ENCODE measurements at places on chromosomes 1 and 21. TPM values are rescaled to one million over a fixed set of nuclear protein-coding genes. Genes with fewer than 3 reads are reported as not detected.

GRCh38 chr21:34790834-34791233, 122.0 kb downstream of the CLIC6 start:
- no peak for DNase-seq
- H3K4me1 ChIP-seq = no peaks in the 10 kb centered on the region
- no peaks in the 10 kb centered on the region for H3K36me3 ChIP-seq
- no peak overlapping the region for H3K27ac ChIP-seq
- no peak overlapping the region for H3K4me3 ChIP-seq

Gene PDZK1IP1
- total RNA-seq = 0.83 TPM

GRCh38 chr1:108829498-108829916, 27.4 kb downstream of the AKNAD1 start:
- peak overlapping the region; percentile 13 for H3K27ac ChIP-seq
- DNase-seq = no peak
- no peak overlapping the region for H3K4me3 ChIP-seq
- H3K4me1 ChIP-seq = peaks cover 15% of the 10 kb centered on the region
- no peaks in the 10 kb centered on the region for H3K27me3 ChIP-seq
- H3K36me3 ChIP-seq = no peaks in the 10 kb centered on the region

GRCh38 chr1:17955302-17956285, 152.0 kb upstream of the IGSF21 start:
- H3K36me3 ChIP-seq = no peaks in the 10 kb centered on the region
- H3K4me3 ChIP-seq = no peak overlapping the region
- H3K4me1 ChIP-seq = no peaks in the 10 kb centered on the region
- no peak overlapping the region for H3K27ac ChIP-seq
- no peak for DNase-seq

GRCh38 chr1:2591581-2592261, 5.1 kb downstream of the PRXL2B start:
- no peaks in the 10 kb centered on the region for H3K36me3 ChIP-seq
- no peak overlapping the region for H3K27ac ChIP-seq
- peaks cover 25% of the 10 kb centered on the region for H3K4me1 ChIP-seq
- DNase-seq = no peak
- H3K27me3 ChIP-seq = no peaks in the 10 kb centered on the region
- no peak overlapping the region for H3K4me3 ChIP-seq

DNA sequence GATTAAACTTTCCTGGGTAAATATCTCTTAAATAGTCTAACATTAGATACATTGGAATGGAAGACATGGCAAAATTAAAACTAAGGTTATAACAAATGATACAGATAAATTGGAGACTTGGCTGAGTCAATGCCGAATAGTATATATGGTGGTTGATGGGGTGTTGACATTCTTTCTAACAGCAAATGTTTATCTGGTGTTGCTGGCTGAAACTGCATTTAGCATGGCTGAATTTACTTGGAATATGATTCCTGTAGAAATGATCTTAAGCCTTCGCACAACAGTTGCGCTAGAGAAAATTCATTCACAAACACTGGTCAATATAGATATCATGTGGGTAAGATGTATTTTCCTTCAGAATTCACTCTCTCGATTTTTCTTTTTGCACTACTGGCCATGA, 646.0 kb upstream of the CXADR start:
- no peaks in the 10 kb centered on the region for H3K27me3 ChIP-seq
- no peak overlapping the region for H3K4me3 ChIP-seq
- no peak overlapping the region for H3K27ac ChIP-seq
- H3K4me1 ChIP-seq = no peaks in the 10 kb centered on the region
- H3K36me3 ChIP-seq = no peaks in the 10 kb centered on the region

DNA sequence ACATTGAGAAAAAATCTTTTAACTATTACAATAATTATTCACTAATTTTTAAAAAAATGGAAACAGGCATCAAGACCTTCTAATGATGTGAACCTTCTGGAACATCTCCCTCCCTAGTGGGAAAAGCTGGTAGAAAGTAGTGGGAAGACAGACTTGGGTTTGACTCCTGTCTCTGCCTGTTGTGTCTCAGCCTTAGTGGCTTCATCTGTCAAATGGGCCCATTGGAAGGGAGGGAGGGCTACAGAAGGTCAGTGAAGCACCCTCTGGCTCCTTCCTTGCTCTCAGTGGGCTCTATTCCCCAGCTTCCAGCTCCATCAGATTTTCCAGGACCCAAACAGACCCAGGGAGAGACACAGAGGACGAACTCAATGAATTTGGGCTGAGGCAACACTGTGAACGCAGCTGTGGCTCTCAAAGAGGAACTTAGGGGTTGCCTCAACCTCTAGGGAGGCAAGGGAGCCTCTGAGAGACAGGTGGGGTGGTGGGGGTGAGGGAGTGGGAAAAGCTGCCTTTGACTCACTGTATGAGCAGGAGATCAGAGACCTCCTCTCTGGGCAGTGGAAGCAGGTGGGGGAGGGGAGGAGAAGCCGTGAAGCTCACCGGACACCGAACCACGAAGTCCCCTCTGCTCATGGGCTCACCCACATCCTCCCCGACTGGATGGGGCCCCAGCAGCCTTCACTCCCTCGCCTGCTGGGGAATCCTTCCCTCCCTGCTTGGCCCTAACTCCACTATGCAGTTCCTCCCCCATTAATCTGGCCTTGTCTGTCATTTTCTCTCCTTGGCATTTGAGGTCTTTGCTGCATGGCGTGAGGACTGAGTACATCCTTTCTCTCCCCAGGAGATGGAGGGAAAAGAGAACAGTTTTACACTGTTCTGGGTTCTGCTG, 4.5 kb downstream of the CNR2 start:
- no peak for DNase-seq
- no peaks in the 10 kb centered on the region for H3K27me3 ChIP-seq
- H3K27ac ChIP-seq = no peak overlapping the region
- peaks cover 20% of the 10 kb centered on the region for H3K4me1 ChIP-seq
- no peak overlapping the region for H3K4me3 ChIP-seq

- peak overlapping the region; percentile 50 for H3K27ac ChIP-seq
- H3K4me1 ChIP-seq = peaks cover 6% of the 10 kb centered on the region
Measured at GRCh38 chr1:52906135-52906603, 15.4 kb downstream of the ECHDC2 start.

DNA sequence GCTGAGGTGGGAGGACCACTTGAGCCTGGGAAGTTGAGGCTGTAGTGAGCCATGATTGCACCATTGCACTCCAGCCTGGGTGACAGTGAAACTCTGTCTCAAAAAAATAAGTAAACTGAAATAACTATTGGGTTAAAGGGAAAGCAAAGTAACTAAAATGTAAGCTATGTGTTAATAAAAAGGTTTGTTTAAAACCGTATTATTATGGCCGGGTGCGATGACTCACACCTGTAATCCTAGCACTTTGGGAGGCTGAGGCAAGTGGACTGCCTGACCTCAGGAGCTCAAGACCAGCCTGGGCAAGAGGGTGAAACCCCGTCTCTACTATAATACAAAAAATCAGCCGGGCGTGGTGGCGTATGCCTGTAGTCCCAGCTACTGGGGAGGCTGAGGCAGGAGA, 27.0 kb downstream of the NVL start:
- peaks cover 39% of the 10 kb centered on the region for H3K36me3 ChIP-seq
- no peak overlapping the region for H3K4me3 ChIP-seq
- H3K27me3 ChIP-seq = no peaks in the 10 kb centered on the region
- no peak overlapping the region for H3K27ac ChIP-seq

DNA sequence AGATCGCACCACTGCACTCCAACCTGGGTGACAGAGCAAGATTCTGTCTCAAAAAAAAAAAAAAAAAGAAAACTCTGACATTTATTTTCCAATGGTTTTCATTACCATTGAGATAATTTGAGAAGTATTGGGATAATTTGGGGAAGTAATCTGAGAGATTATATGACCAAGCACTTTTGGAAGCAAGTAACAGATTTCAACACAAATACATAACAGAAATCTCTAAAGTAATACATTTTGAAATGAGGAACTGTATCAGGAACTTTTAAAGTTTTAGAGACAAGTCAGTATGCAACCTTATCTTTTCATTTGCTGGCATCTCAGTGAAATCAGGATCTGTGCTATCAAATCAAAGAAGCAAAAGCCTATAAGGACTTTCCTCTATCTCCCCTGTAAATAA, 25.4 kb upstream of the SLC16A1 start:
- no peaks in the 10 kb centered on the region for H3K36me3 ChIP-seq
- H3K27ac ChIP-seq = no peak overlapping the region
- no peak overlapping the region for H3K4me3 ChIP-seq
- no peaks in the 10 kb centered on the region for H3K4me1 ChIP-seq
- DNase-seq = no peak
- H3K27me3 ChIP-seq = no peaks in the 10 kb centered on the region

GRCh38 chr1:38451541-38451993, 405.0 kb upstream of the POU3F1 start:
- H3K27ac ChIP-seq = no peak overlapping the region
- H3K4me1 ChIP-seq = peaks cover 5% of the 10 kb centered on the region
- no peak for DNase-seq
- no peaks in the 10 kb centered on the region for H3K27me3 ChIP-seq

DNA sequence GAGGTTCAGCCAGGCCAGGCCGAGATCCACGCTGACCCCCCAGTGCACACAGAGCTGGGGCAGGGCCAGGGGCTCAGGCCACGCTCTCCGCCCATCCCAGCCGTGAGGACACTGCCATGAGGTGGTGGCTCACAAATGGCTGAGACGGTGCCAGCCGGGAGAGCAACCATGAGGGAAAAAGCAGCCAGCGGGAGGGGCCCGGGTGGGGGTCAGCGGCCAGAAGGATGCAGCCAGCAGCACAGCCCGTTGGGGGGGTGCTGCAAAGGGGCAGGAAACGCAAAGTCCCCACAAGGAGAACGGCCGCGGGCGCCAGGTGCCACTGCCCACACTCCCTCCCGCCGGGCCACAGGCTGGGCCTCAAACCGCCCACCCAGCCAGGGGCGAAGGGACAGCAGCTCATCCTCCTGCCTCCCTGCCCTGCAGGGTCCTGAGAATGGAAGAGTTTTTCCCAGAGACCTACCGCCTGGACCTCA, 8.3 kb downstream of the TTLL10 start:
- H3K36me3 ChIP-seq = no peaks in the 10 kb centered on the region
- no peak for DNase-seq
- no peaks in the 10 kb centered on the region for H3K4me1 ChIP-seq
- no peaks in the 10 kb centered on the region for H3K27me3 ChIP-seq

GRCh38 chr1:38997901-38998190, 6.8 kb downstream of the AKIRIN1 start:
- H3K27ac ChIP-seq = no peak overlapping the region
- peaks cover 19% of the 10 kb centered on the region for H3K36me3 ChIP-seq
- no peaks in the 10 kb centered on the region for H3K27me3 ChIP-seq
- DNase-seq = no peak
- peaks cover 15% of the 10 kb centered on the region for H3K4me1 ChIP-seq

- H3K4me3 ChIP-seq = no peak overlapping the region
- H3K36me3 ChIP-seq = no peaks in the 10 kb centered on the region
- no peaks in the 10 kb centered on the region for H3K4me1 ChIP-seq
- no peak overlapping the region for H3K27ac ChIP-seq
- no peak for DNase-seq
Measured at GRCh38 chr1:69993810-69994209, 211.6 kb downstream of the LRRC40 start.

All from thyroid gland (tissue), 4 donors.